ENCODE measurements at places on chromosomes 7 and 10.

DNA sequence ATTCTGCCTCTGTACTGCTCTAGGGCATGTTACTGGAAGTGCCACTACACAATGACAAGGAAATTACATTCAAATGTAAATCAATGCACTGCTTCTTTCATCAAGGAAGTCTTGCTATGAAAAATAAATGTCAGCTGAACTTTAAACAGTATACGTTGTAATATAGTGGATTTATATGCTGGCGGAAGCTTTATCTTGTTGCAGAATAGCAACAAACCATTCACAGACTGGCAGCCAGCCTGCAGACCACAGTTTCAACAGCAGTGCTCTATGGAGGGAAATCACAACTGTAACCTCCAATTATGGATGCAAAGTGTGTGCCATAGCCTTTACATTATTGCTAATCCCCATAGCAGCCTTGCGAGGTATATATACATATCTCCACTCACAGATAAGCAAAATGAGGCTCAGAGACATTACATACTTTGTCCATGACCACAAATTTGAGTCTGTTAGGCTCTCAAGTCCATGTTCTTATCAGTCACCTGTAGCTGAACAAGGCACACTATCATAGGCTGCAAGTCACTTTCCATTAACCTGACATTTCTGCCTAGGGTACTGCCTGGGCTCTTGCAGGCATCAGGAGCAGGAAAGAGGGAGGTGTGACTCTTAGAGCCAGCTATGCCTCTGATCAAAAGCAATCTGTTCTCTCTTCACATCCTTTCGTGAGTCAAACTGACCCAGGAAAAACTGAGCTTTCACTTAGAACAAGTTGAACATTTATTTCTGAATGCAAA lies 22.6 kb downstream of the COL28A1 start:
- no peak for DNase-seq

GRCh38 chr10:100043344-100043743 lies 33.6 kb upstream of the DNMBP start:
- DNase-seq, result no peak

- DNase-seq, result no peak
These were observed 102.1 kb upstream of the ANLN start for GRCh38 chr7:36287371-36288241.

DNA sequence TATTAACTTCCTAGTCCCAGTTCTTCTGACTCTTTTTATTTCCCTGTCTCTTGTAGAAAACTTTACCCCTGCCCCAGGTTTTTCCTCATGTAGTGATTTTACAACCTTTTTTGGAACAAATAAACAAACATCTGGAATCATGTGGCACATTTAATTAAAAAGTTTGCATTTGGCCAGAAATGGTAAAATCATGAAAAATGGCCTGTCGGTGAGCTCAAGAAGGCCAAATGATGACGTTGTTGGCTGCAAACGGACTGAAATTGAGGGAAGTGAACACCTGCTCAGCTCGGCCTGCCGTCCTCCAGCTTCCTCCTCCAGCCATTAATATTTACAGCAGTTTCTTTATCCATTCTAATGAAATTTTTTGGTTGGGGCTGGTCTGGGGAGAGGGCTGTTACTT lies 902.8 kb downstream of the LRMDA start:
- DNase-seq, result no peak

DNA sequence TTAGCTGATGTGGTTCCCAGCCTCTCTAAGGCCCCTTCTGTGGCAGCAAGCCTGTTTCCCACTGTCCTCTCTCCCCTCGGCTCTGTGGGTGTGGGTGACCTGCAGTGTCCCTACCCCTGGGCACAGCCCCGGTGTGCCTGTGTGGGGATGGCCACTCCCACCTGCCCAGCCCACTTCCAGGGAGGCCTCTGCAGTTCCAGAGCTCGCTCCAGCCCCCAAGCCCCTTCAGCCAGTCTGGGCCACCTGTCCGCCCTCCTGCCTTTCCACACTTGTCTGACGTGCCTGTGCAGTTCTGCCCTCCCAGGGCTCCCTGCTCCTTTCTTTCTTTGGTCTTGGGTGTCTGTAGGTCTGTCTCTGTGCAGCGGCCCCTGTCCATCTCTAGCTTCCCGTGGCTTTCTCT lies 127.0 kb upstream of the PPIF start:
- DNase-seq, result no peak

- DNase-seq, result no peak
These were observed 23.1 kb downstream of the PDE1C start for GRCh38 chr7:32047075-32047474.

GRCh38 chr10:124534231-124534798 lies 72.7 kb downstream of the LHPP start:
- DNase-seq, result no peak

- no peak for DNase-seq
These were observed 43.9 kb upstream of the SRGN start for GRCh38 chr10:69043931-69044531.

DNA sequence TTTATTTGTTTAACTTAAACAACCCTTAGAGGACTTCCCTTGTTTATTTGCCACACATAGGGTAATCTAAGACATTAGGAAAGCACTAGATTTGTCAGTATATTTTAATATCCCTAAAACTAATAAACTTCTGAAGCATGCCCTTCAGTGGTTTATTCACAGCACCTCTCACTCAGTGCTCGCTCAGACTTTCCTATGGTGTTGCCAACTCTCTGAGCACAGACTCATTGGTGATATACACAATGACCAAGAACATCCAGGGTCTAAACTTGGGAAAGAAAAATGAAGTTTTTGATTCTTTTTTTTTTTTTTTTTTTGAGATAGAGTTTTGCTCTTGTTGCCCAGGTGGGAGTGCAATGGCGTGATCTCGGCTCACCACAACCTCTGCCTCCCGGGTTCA lies 82.2 kb downstream of the RAB11FIP2 start:
- no peak for DNase-seq

GRCh38 chr7:66236713-66237303 lies 31.7 kb downstream of the TPST1 start:
- no peak for DNase-seq

GRCh38 chr7:33824911-33825459 lies 80.4 kb upstream of the BMPER start:
- no peak for DNase-seq

Data from activated CD8-positive, alpha-beta memory T cell treated with anti-CD3 and anti-CD28 coated beads for 48 hours (primary cell).